ENCODE measurements at places on chromosomes 6 and 20. TPM values are rescaled to one million over a fixed set of nuclear protein-coding genes. Genes with fewer than 3 reads are reported as not detected.
A peak's percentile ranks its signal among the peaks of the same experiment; 100 is the strongest.

- no peak for DNase-seq
These were observed 134.1 kb downstream of the ELOVL4 start for GRCh38 chr6:79813143-79813850.

DNA sequence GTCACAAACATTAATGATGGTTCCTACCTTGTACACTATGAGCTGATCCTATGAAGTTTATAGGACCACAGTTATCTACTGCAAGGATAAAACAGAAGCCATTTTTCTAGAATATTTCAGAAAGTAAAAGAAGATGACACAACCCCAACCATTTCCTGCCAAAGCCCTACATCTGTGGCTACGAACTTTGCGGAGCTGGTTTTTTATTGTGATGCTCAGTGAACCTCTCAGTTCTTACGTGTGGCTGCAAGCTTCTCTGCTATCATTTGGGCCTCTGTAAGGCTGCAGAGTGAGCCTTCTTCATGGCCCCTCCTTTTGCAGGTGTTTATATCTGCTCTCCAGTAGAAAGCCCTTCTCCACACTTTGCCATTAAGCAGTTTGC lies 17.8 kb upstream of the TAGAP start:
- no peak for DNase-seq

GRCh38 chr20:22579711-22580697 lies 4.4 kb downstream of the FOXA2 start:
- no peak for DNase-seq

DNA sequence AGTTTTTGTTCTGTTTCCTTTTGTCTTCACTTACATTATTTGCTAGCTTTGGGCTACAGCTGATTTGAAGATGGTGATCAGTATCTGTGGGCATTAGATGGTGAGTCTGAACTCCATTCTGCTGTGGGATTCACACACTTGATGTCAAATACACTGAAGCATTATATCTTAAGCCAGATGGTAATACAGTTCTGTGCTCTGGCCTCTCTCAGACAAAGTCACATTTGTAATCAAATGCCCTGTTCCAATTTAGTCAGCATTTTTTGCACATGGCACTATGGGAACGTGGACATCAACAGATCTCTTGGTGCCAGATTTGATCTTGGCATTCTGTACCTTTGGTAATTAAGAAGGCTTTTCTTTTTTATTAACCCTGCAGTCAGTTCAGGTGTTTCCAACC lies 56.0 kb downstream of the SASH1 start:
- DNase-seq, result no peak

DNA sequence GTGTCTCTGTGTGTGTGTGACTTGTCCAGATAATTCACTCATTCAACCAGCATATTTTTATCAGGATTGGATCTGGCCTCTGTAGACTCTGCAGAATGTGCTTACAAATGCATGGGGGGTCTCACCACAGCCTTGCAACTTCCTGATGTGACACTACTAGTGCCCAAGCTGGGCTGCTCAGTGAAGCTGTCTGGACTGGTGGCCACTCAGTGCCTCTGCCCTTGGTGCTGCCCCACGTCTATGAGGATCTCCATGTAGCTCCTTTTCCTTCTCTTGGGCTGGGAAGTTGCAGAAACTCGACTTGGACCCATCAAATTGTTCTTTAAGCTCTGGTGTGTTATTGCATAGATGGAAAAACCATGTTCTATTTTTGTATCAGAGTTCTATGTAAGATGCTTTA lies 75.8 kb downstream of the NRN1 start:
- no peak for DNase-seq

- DNase-seq, result peak; percentile 27
These were observed 16.9 kb upstream of the UBE2V1 start for GRCh38 chr20:50129662-50130355.

GRCh38 chr20:48607544-48607865 lies 220.3 kb downstream of the PREX1 start:
- no peak for DNase-seq

DNA sequence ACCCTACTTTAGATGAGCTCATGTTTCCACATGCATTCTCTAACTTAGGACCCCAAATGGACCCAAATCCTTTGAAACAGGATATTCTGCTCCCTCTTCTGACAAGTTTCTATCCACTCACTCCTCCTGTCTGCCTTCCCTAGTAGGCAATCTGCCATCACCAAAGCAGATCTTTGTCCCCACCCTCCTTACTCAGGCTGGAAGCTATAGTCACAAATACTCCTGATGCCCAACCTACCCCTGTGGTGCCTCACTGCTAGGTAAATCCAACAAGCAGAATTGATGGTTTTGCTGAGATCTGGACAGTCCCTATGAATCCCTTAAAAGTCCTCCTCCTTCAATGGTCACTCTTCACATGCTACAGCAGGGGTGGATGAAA lies 21.7 kb downstream of the ELOVL5 start:
- peak; percentile 24 for DNase-seq

DNA sequence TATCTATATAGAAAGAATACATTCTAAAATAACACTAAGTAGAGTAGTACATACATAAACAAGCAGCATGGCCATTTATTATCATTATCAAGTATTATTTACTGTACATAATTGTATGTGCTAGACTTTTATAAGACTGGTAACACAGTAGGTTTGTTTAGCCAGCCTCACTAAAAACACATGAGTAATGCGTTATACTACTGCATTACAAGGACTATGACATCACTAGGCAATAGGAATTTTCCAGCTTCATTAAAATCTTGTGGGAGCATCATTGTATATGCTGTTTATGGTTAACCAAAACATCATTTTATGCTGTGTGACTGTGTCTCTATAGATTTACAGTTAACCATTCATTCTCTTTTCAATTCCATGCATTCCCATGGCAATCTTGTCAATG lies 131.7 kb upstream of the HDGFL1 start:
- peak; percentile 67 for DNase-seq

- no peak for DNase-seq
These were observed 86.8 kb downstream of the CDC40 start for GRCh38 chr6:110266996-110267395.

DNA sequence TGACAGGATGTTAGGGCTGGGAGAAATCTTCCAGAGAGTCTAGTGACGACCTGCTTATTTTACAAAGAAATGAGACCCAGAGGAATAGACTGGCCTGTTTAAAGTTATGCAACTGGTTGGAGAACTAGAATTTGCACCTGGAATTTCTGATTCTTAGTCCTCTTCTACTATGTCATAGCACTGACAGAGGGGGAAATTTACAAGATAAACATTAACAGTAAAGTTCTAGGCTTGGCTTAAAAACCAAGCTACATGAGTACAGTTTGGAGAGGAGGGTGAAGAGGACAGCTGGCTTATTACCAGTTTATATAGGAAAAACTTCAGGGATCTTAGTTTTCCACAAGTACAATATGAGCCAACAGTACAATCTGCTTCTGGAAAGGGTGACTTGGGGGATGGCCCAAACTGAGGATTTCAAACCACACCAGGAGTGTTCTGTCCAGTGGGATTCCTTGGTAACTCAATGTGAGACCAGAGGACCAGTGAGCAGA lies 269.6 kb downstream of the CD109 start:
- no peak for DNase-seq

GRCh38 chr6:148440877-148441453 lies 98.3 kb downstream of the SASH1 start:
- peak; percentile 85 for DNase-seq

DNA sequence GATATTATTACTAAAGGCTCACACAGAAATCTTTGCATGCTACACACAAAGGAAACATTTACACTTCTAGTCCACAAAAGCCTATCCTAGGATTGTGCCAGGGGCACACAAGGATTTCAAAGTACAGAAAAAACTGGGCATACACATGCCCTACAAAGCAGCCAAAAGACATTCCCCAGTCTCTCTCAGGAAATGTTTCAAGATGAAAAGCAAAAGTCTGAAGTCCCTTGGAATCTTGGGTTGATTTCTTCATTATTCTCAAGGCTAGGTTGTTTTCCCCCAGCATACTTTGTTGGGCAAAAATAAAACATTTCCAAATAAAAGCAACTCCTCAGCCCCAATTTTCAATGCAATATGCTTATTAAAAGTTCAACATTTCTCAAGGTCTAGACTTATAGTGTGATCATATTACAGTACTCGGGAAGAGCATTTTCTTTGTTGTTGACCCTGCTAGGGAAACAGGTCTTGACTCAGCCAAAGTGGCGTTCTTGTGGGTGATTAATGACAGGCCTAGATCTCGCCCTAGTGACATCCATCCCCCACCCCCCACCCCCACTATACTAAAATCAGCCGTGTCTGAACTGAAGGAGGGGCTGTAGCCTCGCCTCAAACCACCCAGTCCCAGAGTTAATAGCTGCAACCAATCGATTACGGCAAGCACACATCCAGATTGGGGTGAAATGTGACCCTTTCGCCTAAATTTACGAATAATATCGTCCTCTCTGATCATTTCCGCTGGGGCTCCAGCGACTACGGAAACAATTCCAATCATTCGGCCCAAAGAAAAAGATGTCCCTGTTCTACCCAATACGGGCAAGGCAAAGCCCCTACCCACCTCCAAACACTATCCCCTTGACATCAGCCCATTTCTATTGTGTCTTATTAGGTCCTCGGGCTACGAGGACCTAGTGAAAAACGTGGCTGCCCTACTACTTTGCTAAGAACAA lies 1.4 kb downstream of the AKIRIN2 start:
- DNase-seq, result peak; percentile 62

GRCh38 chr20:14824996-14825395 lies 487.6 kb upstream of the FLRT3 start:
- DNase-seq, result no peak

- DNase-seq, result peak; percentile 2
These were observed 72.6 kb upstream of the PLEKHG1 start for GRCh38 chr6:150527100-150527499.

DNA sequence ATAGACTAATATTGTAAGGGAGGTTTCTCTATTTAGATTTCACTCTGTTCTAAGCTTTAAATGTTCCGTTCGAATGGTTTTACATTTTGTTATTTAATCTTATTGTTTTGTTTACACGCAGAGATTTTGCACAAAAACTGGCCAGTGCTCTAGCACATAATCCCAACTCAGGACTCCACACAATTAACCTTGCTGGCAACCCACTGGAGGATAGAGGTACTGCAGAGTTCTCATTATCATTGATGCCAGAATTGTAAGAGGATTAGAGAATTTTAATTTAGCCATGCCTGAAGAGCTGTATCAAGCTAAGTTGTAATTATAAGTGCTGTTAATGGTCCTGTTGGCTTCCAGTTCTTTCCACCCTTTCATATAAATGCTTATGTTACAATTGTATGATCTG lies 179.7 kb upstream of the SCGN start:
- DNase-seq, result no peak

DNA sequence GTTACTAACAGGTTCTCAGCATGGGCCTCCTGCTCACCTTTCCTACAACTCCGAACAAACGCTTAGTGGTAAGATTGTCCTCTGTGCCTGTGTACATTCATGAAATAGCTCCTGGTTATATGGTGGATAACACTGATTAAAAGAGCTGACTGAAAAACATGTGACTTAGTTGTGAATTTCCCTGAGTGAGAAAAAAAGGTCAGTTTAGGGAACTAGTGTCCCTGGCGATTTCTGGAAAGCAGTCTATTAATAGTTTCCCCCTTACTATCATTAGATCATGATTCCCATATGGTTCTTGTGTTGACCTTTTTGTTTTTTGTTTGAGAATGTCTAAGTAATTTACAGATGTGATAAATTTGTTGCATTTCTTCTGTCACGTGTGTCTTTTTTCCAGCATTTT lies 15.6 kb downstream of the SNRPC start:
- no peak for DNase-seq

DNA sequence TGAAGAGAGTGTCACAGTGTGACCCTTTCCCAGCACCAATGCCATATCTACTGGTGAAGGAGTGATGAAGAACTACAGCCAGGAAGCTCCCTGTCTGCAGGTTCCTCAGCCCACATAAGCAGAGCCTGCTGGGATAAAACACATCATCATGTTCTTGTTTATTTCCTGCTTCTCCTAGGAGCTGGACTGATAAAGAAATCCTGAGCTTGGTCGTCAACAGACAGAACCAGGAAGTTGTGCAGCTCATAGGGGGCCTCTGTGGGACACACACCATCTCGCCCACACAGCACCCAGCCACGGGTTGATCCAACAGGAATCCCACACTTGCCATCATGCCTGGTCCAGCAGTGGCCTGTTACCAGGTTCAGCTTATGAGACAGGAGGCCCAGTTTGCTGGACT lies 2.8 kb upstream of the CSTL1 start:
- no peak for DNase-seq

DNA sequence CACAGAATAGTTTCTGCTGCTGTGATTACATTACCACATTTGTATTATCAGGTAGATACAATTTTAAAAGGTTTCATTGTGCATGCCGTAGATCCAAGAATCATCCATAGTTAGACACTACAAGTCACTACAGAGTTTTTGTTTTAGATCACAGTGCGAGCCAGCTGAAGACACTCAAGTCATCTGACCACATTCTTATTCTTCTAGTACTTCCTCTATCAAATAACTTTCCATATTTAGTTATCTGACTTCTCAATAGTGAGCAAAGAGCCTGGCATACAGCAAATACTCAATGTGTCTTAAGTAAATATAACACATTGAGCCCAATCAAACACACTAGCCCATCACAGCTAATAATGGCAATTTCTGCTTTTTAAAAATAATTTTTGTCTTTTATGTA lies 195.4 kb downstream of the ASCC3 start:
- peak; percentile 7 for DNase-seq

DNA sequence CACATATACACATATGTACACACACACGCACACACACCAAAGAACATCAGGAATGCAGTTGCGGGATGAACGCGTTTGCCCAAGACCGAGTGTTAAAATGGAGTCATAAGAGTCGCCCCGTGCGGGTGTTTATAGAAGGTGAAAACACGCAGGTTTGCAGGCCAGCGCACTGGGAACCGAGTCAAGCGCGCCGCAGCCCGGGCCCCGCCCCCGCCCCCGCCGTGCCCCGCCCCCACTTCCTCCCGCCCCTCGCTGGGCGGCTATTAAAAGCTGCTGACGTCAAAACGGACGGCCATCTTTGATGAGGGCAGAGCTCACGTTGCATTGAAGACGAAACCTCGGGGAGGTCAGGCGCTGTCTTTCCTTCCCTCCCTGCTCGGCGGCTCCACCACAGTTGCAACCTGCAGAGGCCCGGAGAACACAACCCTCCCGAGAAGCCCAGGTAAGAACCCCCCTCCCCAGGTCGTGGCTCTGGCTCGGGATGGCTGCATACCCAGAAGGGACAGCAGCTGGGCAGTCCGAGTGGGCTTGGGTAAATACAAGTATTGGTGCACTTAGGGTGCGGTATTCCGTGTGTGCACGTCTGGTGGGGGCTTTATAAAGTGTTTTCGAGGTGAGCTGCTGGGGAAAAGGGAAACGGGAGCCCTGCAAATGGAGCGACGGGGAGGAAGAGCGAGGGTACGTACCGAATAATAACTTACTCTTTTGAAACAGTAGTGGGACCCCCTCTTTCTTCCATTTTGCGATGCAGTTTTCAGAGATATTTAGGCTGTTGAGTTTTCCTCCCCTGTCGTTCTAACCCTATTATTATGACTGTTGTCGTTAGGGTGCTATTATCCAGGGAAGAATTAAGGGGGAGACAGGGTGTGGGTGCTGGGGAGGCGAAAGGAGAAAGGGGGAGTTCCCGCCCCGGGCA lies at the start of gene SNAP25:
TSS of gene SNAP25 (plus strand) at position 295 of the 916 bp plus-strand sequence. CDS start 56,662 bp downstream, outside the sequence.
- peak; percentile 90 for DNase-seq

- no peak for DNase-seq
These were observed 85.7 kb upstream of the CDH4 start for GRCh38 chr20:61166324-61166723.

GRCh38 chr20:38863024-38863851 lies 57.7 kb downstream of the PPP1R16B start:
- DNase-seq, result no peak

GRCh38 chr6:143125864-143126573 lies 65.3 kb downstream of the AIG1 start:
- DNase-seq, result no peak

Gene MYCT1
- polyA plus RNA-seq, result 0.79 TPM

Gene BEND6
- polyA plus RNA-seq, result 4.0 TPM

Gene OR12D3
- polyA plus RNA-seq, result not detected

Gene ALDH8A1
- 0.15 TPM for polyA plus RNA-seq

Gene CDH26
- not detected for polyA plus RNA-seq

Gene TBC1D20
- polyA plus RNA-seq, result 38.2 TPM
